ENCODE measurements at places on chromosomes 6 and 20.

- no peak for DNase-seq
Measured at GRCh38 chr6:29946223-29947076, 4.1 kb downstream of the HLA-A start.

DNA sequence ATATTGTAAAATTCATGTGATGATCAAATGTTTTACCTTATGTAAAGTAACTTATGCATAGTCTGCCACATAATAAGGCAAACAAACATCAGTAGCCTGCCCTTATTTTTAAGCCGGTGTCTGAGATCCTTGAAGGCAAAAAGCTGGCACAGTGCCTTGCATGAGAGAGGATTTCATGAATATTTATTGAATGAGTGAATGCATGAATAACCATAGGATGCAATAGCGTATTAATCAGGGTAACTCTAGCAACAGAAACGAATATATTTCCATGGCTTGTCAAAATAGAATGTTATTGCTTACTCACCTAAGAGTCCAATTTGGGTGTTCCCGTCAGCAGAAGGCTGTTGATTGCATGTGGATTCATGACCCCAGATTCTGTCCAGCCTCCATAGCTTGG lies 34.9 kb downstream of the BTBD3 start:
- DNase-seq: no peak

- no peak for DNase-seq
Measured at GRCh38 chr20:13322198-13322597, 101.1 kb downstream of the ISM1 start.

DNA sequence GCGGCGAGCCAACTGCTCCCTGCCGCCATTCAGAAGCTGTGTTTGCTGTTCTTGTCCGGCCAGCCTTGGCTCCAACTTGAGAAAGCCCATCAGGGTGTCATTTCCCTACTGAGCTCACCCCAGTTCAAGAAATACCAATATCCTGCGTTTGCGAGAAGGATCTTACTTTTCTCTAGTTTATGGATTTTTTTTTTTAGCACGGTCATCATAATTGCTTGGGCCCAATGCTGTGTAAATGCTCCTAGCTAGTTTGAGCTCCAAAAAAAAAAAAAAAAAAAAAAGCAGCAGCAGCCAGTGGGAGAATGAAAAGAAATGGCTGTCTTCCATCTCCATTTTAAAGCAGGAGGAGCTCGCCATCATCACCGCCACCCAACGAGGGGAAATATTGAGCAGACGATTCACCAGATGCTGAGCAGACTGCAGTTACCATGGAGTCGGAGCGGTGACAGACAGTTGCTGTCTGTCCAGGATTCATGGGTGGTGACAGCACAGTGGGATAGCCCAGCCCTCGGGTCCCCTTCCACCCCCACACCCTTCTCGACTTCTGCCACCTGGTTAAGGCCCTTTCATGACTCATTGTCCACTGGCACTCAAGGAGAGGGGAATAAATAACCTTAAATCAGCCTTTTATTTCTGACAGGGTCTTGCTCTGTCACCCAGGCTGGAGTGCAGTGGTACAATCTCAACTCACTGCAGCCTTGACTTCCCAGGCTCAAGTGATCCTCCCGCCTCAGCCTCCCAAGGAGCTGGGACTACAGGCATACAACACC lies 132.4 kb upstream of the SNX9 start:
- no peak for DNase-seq

GRCh38 chr20:47914792-47915191 lies 129.5 kb upstream of the SULF2 start:
- no peak for DNase-seq

GRCh38 chr6:15791448-15792181 lies 128.8 kb upstream of the DTNBP1 start:
- no peak for DNase-seq

- peak; percentile 60 for DNase-seq
Measured at GRCh38 chr20:62740286-62741141, 31.9 kb downstream of the NTSR1 start.

GRCh38 chr20:38669688-38670087 lies 54.6 kb upstream of the SLC32A1 start:
- no peak for DNase-seq

GRCh38 chr6:37139230-37139962 lies 30.6 kb upstream of the PIM1 start:
- DNase-seq: no peak

GRCh38 chr6:105711216-105711615 lies 308.3 kb upstream of the PREP start:
- DNase-seq: no peak

DNA sequence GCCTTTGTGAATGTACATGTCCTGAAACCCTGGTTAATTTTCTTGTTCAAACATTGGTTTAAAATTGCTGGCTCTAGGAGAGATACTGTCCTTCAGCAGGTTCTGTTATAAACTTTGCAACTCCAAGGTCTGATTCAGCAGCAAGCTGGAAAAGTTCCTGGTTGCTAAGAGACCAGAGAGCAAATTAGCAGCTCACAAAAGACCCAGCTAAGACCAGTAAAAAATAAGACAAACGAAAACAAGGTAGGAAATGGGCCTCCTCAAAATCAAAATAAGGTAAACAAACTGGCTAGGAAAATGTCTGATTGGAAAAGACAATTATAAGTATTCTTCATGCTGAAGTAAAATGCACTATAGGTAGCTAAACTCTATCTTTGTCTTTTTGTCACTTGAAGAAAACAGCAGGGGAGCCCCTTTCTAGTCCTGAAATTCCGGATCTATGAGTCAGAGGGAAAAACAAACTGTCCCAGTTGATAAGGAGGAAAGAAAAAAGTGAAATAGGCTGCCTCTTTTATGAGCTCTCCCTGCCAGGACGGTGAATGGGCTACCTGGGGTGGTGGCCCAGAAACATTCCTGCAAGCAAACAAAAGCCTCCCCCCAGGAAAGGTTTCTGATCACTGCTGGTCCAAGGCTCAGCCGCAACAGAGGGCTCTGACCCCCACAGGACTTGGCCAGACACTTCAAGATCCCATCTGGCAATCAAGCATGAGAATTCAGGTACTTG lies 41.6 kb downstream of the UNC5CL start:
- DNase-seq: no peak

DNA sequence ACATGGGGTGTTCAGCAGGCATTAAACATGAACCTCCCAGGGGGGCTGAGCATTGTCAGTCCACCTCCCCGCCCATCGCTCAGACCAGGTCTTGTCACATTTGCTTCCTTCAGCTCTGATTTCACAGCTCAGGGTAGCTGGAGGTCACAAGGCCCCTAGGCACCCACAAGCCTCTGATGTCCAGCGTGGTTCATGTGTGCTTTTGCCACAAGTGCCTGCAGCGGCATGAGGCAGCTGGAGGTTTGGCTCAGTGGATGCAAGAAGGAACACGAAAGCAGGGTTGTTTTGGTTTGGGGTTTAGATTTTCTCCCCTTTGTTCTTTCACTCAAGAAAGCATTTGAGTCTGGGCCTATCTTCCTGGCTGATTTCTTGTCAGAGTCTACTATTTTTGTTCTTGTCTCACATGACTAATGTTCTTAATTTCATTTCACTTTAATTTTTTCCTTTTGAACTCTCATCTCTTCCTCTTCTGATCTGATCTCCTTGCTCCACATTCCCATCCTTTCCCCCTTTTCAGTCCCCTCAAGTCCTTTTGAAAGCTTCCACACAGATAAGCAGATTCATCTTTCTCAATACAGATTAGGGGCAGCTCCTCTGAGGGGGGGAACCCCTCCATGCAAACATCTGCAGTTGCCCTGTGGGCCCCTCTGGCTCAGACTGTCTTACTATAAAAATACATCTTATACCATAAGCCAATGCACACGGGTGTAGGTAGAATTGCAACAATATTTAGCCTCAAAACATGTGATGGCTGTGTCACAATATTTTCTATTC lies 68.1 kb upstream of the CEP85L start:
- no peak for DNase-seq

- no peak for DNase-seq
Measured at GRCh38 chr6:11410539-11411307, 126.8 kb upstream of the TMEM170B start.

GRCh38 chr6:142679907-142680700 lies 264.9 kb downstream of the HIVEP2 start:
- no peak for DNase-seq

DNA sequence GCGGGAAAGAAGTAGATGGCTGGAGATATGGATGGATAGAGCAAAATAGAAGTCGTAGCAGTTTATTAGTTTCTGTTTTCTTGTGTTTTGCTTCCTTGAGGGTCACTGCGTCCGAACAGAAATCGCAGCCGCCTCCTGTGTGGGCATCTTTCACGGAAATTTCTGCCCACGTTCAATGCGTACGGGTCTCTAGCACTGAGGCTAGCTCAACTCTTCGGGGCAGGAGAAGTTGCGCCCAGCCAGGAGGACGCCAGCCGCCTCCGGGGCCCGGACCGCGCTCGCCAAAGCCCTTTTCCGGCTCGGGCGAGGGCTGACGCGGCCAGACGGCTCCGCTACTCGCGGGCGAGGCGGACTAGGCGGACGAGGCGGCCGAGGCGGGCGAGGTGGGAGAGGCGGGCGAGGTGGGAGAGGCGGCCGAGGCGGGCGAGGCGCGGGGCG lies 814 bp downstream of the TFAP2B start:
- no peak for DNase-seq

DNA sequence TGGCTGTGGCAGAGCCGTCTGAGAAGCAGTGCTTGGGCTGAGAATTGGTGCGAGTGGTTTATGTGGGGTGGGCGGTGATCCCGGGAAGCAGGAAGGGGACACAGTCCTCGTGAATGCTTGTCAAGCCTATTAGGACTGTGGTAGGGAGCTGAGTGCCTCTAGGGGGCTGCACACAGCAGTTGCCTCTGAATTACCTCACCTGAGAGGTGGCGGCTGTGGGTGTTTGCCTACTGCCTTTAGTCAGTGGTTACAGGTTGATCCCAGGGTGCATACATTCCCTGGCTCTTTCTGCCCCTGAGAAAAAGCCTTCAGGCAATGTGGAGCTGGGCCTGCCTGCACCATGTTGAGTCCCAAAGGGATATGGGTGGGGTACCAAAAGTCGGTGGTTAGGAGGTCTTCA lies 5.2 kb downstream of the AP5S1 start:
- no peak for DNase-seq

GRCh38 chr6:110939429-110940200 lies 18.9 kb upstream of the GTF3C6 start:
- no peak for DNase-seq

DNA sequence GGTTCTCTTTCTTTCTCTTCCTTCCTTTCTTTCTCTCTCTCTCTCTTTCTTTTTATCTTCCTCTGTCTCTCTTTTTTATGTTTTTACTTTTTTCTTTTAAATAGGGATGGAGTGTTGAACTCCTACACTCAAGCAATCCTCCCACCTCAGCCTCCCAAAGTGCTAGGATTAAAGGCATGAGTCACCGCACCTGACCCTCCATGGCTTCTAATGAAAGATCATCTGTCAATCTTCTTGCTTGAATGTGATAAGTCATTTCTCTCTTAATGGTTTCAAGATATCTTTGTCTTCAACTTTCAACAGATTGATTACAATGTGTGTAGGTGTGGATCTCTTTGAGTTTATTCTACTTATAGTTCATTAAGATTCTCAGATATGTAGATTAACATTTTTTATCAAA lies 25.2 kb upstream of the HLA-DOA start:
- DNase-seq: no peak

- no peak for DNase-seq
Measured at GRCh38 chr6:158372574-158372973, 60.3 kb downstream of the TULP4 start.
